Adipocyte (in vitro differentiated cells): ENCODE measurements at places on chromosomes 11 and 22.
A peak's percentile ranks its signal among the peaks of the same experiment; 100 is the strongest.

DNA sequence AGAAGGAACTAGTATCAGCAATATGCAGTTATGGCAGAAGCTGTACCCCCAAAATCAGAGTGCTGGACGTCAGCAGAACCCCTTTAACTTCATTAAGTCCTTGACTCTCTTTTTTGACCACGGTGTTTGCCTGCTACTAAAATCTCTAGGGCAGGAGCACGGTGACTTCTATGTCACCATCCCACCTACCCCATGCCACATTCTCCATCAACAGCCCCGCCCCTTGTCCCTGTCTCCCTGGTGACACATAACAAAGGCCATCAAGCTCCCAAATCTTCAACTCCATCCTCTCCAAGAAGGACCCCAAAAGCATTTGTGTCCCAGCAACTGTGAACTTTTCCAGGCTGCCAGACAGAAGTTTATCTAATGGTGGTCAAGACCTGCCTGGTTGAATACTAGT lies 894 bp downstream of the ADA2 start:
- no peak for DNase-seq

- DNase-seq, result no peak
Observed at GRCh38 chr22:47377926-47378560, 615.6 kb downstream of the TBC1D22A start.

DNA sequence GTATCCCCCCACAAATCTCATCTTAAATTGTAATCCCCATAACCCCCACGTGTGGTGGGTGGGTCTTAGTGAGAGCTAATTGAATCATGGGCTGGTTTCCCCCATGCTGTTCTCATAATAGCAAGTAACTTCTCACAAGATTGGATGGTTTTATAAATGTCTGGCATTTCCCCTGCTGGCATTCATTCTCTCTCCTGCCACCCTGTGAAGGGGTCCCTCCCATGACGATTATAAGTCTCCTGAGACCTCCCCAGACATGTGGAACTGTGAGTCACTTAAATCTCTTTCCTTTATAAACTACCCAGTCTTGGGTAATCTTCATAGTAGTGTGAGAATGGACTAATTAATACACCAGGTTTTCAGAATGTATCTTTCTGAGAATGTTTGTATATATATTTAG lies 1159.4 kb downstream of the FAM181B start:
- no peak for DNase-seq

GRCh38 chr11:46537121-46537520 lies 56.7 kb downstream of the AMBRA1 start:
- DNase-seq, result peak; percentile 30

- DNase-seq, result peak; percentile 61
Observed at GRCh38 chr11:111520560-111520959, 6.0 kb downstream of the HOATZ start.

GRCh38 chr11:19929655-19930054 lies 217.0 kb downstream of the NAV2 start:
- DNase-seq, result no peak

GRCh38 chr11:45423475-45424120 lies 137.5 kb upstream of the SYT13 start:
- DNase-seq, result no peak

DNA sequence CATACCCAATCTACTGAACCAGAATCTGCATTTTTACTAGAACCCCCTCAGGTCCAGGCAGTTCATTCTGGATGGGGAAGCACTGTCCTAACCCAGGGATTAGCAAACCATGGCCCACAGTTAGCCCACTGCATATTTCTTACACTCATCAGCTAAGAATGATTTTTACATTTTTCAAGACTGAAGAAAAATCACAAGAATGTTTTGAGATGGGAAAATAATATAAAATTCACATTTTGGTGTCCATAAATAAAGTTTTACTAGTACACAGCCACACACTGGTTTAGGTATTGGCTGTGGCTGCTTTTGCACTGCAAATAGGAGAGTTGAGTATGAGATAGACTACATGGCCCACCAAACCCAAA lies 59.4 kb downstream of the PPFIBP2 start:
- peak; percentile 50 for DNase-seq

- no peak for DNase-seq
Observed at GRCh38 chr22:45908961-45909360, 68.0 kb downstream of the WNT7B start.

GRCh38 chr11:108654994-108655631 lies 9.8 kb upstream of the DDX10 start:
- peak; percentile 75 for DNase-seq

DNA sequence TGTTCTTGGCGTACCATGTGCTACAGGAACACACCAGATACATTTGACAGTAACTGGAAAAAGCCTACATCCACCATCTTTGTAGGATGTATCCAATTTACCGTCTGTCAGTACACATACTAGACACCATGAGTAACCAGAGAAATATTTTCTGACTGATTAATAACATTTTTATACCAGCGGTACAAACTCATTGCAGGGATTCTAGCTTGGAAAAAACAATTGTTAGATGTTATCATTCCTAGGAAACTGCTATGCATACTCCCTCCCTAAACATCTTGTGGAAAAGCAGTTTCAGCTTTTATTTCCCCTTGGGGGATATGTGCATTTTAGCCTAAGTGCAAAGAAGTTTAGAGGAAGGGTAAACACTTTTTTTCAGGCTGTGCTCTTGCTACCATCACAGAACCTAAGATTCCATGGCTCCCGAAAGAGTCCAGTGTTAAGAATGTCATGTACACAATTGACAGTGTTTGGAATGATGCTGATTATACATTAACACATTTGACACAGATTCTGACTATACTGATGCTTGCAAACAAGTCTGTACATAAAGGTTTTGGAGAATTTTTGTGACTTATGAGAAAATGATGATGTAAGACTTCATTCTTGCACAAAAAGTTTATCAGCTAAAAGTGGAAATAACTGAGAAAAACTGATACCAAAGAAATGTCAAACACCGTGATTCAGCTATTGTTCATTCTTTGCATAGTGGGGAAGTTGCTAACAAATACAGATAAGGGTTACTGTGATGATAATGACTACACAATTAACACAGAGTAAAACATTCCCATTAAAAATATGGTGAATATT lies 23.7 kb downstream of the NCF4 start:
- DNase-seq, result no peak

DNA sequence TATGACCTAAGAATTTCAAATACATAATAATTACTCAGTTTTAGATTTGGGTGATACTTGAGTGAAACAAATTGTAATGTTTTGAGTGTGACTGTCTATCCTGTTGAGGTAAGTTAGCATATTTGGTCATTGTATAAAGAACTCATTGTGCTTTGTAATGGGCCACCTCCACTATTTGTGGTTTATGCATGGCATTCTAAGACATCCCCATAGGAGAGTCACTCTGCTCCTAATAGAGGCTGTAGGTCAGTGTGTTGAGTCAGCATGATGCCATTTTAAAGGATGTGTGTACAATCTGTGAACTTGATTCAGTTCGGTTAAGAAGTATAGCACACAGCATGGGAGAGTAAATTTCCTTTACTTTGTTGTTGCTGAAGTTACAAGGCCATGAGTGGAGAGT lies 1112.4 kb downstream of the JRKL start:
- no peak for DNase-seq

GRCh38 chr11:47979378-47980087 lies 826 bp upstream of the PTPRJ start:
- no peak for DNase-seq
